ENCODE measurements at places on chromosomes 7 and 10. TPM values are rescaled to one million over a fixed set of nuclear protein-coding genes. Genes with fewer than 3 reads are reported as not detected.
A peak's percentile ranks its signal among the peaks of the same experiment; 100 is the strongest.

- H3K27ac ChIP-seq, result peak overlapping the region; percentile 71
- no peaks in the 10 kb centered on the region for H3K27me3 ChIP-seq
- no peak overlapping the region for H3K4me3 ChIP-seq
- no peaks in the 10 kb centered on the region for H3K36me3 ChIP-seq
These were observed 117.5 kb upstream of the ANLN start for GRCh38 chr7:36272211-36272566.

DNA sequence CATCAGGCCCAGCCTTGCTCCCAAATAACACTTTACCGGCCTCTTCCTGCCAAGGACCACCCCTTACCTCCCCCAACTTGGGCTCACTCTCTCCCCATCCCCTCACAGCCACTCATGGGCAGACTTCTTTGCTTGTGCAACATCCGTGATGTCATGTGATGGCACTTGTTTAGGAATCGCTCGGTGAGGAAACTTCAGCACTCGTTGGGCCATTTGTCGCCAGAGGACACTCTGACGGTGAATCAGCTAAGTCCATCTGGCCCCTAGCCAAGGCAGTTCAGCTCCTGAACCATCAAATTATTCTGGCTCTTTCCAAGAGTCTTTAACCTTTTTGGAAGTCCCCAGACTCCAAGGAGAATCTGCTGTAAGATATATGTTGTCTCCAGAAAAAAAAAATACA, 19.2 kb downstream of the BTBD16 start:
- DNase-seq, result no peak
- H3K4me1 ChIP-seq, result peaks cover 21% of the 10 kb centered on the region
- no peaks in the 10 kb centered on the region for H3K27me3 ChIP-seq
- no peaks in the 10 kb centered on the region for H3K36me3 ChIP-seq
- H3K4me3 ChIP-seq, result no peak overlapping the region

- no peak for DNase-seq
- no peaks in the 10 kb centered on the region for H3K36me3 ChIP-seq
- H3K4me1 ChIP-seq, result no peaks in the 10 kb centered on the region
- no peak overlapping the region for H3K4me3 ChIP-seq
These were observed 186.8 kb downstream of the CELF2 start for GRCh38 chr10:11204351-11204942.

DNA sequence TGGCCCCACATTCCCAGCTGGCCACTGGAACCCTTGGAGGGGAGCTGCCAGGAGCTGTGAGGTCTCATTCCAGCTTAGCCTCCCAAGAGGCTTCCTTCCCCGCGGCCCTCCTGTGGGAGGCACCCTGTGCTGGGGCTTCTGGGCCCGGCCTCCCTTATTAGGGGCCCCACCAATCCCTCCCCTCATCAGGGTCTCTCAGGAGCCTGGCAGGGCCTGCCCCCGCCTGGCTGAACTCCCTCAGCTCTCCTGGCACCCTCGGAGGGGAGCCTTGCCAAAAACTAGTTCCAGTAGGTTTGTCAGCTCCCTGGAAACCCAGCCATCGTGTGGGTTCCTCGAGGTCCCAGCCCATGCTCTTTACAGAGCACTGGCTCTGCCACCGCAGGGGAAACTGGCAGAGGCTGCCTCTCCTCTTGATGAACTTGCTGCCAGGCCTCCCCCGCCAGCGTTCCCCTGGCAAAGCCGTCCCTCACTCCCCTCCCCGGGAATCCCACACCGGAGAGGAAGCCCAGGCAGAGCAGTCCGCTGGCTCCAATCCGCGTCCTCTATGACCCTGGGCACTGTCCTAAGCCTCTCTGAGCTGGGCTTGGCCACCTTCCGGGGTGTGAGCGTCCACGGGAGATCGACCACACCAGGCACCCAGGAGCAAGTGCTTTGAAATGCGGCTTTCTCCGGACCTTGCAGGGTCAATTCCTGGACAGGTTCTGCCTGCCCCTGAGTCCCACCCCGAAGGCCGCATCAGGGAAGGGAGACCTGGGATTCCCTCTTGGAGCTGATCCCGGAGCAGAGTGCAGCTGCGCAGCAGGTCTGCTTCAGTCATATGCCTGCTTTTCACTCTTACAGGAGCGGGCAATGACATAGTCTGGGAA, 139.8 kb downstream of the ARHGAP22 start:
- no peak overlapping the region for H3K4me3 ChIP-seq
- no peak overlapping the region for H3K27ac ChIP-seq
- no peaks in the 10 kb centered on the region for H3K36me3 ChIP-seq
- H3K4me1 ChIP-seq, result no peaks in the 10 kb centered on the region
- DNase-seq, result no peak

DNA sequence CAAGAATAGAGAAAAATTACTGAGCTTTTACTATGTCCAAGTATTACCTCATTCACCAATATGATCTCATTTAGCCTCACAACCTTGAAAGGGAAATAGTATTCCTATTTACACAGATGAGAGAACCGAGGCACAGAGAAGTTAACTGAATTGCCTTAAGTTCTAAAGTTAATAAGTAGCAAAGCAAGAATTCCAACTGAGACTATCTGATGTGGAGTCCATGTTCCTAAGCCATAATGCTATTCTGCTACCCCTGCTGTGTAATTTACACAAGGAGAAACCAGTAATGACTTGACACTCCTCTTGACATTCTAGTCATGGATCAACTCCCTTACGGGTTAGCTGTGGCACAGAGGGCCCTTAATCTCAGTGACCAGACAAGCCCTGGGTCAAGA, 60.7 kb downstream of the ABCB4 start:
- H3K4me3 ChIP-seq, result no peak overlapping the region
- H3K36me3 ChIP-seq, result no peaks in the 10 kb centered on the region
- no peak for DNase-seq
- no peak overlapping the region for H3K27ac ChIP-seq

GRCh38 chr10:98848361-98848760, 387.3 kb downstream of the HPSE2 start:
- DNase-seq, result no peak
- H3K27ac ChIP-seq, result no peak overlapping the region
- H3K4me3 ChIP-seq, result no peak overlapping the region
- H3K4me1 ChIP-seq, result no peaks in the 10 kb centered on the region
- H3K27me3 ChIP-seq, result no peaks in the 10 kb centered on the region

GRCh38 chr7:49396229-49396628, 377.2 kb upstream of the VWC2 start:
- H3K27me3 ChIP-seq, result no peaks in the 10 kb centered on the region
- H3K36me3 ChIP-seq, result no peaks in the 10 kb centered on the region
- no peak for DNase-seq
- no peaks in the 10 kb centered on the region for H3K4me1 ChIP-seq

DNA sequence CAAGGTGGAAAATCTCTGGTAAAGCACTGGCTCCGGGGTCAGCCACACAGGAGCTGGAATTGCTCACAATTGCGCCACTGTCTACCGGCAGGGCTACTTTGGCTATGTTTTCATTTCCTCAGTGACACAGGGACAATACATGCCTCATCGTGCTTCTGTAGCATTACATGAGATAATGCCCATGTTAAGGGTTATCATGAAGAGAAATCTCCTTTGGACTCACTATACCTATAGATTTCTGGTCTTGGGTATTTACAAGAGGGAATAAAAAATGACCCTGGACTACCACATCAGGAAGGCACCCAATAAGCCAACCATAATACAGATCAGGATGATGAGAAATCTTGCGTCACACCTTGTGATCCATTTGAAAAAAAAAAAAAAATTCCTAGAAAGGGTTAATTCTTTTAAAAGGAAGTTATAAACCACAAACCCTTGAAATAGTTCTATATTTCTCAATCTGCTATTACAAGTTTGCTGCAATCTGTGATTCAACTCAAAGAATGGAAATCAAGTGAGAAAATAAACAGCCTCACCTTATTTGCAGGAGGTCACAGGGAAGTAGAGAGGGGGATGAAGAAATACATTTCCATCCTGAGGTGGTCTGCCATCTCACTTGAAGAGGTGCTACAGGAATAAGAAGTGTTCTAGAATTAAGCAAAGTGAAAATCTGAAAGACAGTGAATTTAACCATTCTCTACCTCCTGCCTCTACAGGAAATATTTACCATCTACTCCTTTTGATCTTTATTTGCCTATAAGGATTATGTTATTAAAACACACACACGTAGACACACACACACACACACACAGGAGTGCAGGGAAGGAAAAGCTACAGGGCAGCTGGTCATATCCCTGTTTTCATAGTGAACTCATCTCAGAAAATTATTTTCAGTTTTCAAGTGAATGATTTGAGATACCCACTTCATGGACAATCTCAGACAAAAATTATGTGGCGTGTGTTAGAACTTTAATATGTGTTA, 231.3 kb upstream of the CELF2 start:
- no peak overlapping the region for H3K4me3 ChIP-seq
- no peaks in the 10 kb centered on the region for H3K36me3 ChIP-seq
- H3K4me1 ChIP-seq, result no peaks in the 10 kb centered on the region
- no peak for DNase-seq

- H3K27me3 ChIP-seq, result no peaks in the 10 kb centered on the region
- peak overlapping the region; percentile 100 for H3K27ac ChIP-seq
- peaks cover 71% of the 10 kb centered on the region for H3K4me1 ChIP-seq
These were observed 24.3 kb upstream of the ITGB1 start for GRCh38 chr10:32982293-32982709.

- H3K4me1 ChIP-seq, result peaks cover 7% of the 10 kb centered on the region
- H3K36me3 ChIP-seq, result no peaks in the 10 kb centered on the region
- no peaks in the 10 kb centered on the region for H3K27me3 ChIP-seq
- H3K27ac ChIP-seq, result no peak overlapping the region
- no peak overlapping the region for H3K4me3 ChIP-seq
- no peak for DNase-seq
These were observed 20.7 kb downstream of the CREB3L2 start for GRCh38 chr7:137981175-137981574.

- H3K36me3 ChIP-seq, result no peaks in the 10 kb centered on the region
- no peak overlapping the region for H3K4me3 ChIP-seq
- peaks cover 5% of the 10 kb centered on the region for H3K4me1 ChIP-seq
- peaks cover 40% of the 10 kb centered on the region for H3K27me3 ChIP-seq
- no peak for DNase-seq
- no peak overlapping the region for H3K27ac ChIP-seq
These were observed 3.6 kb downstream of the PRKAR2B start for GRCh38 chr7:107047902-107048782.

- H3K4me1 ChIP-seq, result no peaks in the 10 kb centered on the region
- no peak overlapping the region for H3K27ac ChIP-seq
- no peak overlapping the region for H3K4me3 ChIP-seq
- no peaks in the 10 kb centered on the region for H3K27me3 ChIP-seq
These were observed 994 bp upstream of the PTF1A start for GRCh38 chr10:23190872-23191763.

DNA sequence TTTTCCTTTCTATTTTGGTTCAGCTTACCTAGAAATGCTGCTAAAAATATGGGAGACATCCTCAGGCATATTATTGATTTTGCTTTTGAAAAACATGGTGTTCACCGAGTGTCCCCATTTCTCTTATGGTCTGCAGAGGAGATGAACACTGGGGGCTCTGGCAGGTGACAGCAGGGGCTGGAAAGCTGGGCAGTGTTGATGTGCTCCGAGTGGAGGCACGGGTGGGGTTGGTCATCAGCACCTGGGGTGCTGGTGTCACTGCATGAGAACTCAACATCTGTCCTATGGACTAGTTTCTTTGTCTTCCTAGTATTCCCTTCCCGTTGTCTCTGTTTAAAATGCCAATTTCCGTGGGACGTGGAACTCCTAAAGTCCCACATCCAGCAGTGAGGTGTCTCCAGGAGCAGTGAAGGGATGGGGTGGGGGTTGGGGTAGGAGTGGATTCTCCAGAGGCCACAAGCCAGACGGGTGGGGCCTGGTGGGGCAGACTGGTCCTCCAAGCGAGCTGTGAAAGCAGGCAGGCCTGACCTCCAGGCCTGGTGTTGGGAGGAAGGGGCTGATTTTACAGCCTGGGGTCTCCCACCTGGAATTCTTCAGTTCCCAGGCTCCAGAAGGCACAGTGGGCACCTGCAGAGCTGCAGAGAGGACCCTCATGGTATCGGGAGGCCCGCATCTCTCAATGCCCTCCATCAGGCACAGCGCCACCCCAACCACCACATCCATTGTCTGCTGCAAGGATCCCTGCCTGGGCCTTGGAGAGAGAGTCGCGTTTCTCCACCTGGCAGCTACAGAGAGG, 24.4 kb downstream of the ZNF775 start:
- H3K4me1 ChIP-seq, result peaks cover 61% of the 10 kb centered on the region
- no peaks in the 10 kb centered on the region for H3K36me3 ChIP-seq
- H3K27ac ChIP-seq, result peak overlapping the region; percentile 94
- no peak overlapping the region for H3K4me3 ChIP-seq

DNA sequence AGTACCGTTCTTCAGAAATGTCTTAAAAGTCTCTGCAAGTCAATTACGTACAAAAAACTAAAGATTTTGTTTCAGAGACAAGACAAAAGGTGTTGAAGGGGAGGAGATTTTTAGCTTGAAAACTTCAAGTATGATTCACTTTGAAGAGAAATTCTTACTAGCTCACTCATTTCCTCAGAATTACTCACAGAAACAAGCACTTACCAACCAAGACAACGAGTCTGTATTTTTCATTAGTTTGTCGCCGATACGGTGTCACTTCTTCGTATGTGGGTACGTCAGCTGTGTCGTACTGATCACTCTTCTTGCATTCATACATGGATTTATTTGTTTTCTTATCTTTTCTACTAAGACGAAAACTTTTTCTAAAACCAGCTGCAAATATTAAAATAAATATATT, 90.6 kb upstream of the ODAD2 start:
- DNase-seq, result no peak
- no peaks in the 10 kb centered on the region for H3K36me3 ChIP-seq
- no peak overlapping the region for H3K27ac ChIP-seq
- no peaks in the 10 kb centered on the region for H3K27me3 ChIP-seq
- H3K4me3 ChIP-seq, result no peak overlapping the region

EPHA1 gene
- 0.39 TPM for total RNA-seq

LMOD2 gene
- total RNA-seq, result not detected

FLNC gene
- total RNA-seq, result 10.2 TPM

HOGA1 gene
- total RNA-seq, result 0.08 TPM

ETV1 gene
- 7.4 TPM for total RNA-seq

Measured in Panc1 (cell line).